LHCN-M2 (cell line): ENCODE measurements at places on chromosomes 6 and 20. TPM values are rescaled to one million over a fixed set of nuclear protein-coding genes. Genes with fewer than 3 reads are reported as not detected.

TMEM14B gene
- total RNA-seq: 79.0 and 91.4 TPM in 2 replicates

FAXC gene
- 0.90 and 2.9 TPM in 2 replicates for total RNA-seq

CDH4 gene
- 0.98 and 1.3 TPM in 2 replicates for total RNA-seq

SNX9 gene
- 14.6 and 15.6 TPM in 2 replicates for total RNA-seq

CDKN1A gene
- total RNA-seq: 560 and 669 TPM in 2 replicates
